ENCODE measurements at places on chromosomes 13 and 19.

GRCh38 chr19:6011206-6011605, 33.3 kb upstream of the RANBP3 start:
- no peak for DNase-seq

DNA sequence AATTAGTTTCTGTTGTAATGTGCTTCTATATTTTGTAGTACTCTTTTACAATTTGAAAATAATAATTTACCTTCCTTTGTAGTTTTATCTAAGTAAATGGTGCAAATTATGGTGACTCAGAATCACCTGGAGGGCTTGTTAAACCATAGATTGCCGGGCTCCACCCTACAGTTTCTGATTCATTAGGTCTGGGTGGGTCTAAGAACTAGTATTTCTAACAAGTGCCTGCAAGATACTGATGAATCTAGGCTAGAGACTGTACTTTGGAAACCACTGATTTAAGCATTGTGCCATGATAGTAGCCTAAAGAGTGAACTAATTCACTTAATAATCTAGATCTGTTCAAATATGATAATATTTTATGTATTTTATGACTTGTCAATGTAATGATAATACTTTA, 437.4 kb upstream of the SPRY2 start:
- no peak for DNase-seq

- no peak for DNase-seq
Observed at GRCh38 chr19:53007200-53007599, 6.5 kb upstream of the ERVV-1 start.

DNA sequence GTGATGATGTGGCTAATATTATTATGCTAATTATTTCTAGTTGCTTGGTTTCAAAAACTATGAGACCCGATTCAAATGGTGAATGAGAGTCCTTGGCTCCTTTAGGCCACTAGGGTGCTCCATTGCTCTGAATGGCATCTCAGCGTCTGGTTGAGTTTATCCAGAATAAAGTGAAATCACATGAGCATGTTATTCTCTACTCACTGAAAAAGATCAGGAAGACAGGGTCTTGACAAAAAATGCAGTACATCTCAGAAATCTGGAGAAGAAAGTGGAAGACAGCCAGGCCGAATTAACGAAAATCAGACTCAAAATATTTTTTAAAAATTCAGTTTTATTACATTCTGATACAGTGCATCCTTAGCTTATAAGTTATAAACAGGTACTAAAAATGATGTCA, 516.2 kb downstream of the MYO16 start:
- no peak for DNase-seq

GRCh38 chr13:42492372-42492920, 81.5 kb upstream of the TNFSF11 start:
- no peak for DNase-seq

- no peak for DNase-seq
Observed at GRCh38 chr19:2487842-2488241, 11.9 kb downstream of the GADD45B start.

DNA sequence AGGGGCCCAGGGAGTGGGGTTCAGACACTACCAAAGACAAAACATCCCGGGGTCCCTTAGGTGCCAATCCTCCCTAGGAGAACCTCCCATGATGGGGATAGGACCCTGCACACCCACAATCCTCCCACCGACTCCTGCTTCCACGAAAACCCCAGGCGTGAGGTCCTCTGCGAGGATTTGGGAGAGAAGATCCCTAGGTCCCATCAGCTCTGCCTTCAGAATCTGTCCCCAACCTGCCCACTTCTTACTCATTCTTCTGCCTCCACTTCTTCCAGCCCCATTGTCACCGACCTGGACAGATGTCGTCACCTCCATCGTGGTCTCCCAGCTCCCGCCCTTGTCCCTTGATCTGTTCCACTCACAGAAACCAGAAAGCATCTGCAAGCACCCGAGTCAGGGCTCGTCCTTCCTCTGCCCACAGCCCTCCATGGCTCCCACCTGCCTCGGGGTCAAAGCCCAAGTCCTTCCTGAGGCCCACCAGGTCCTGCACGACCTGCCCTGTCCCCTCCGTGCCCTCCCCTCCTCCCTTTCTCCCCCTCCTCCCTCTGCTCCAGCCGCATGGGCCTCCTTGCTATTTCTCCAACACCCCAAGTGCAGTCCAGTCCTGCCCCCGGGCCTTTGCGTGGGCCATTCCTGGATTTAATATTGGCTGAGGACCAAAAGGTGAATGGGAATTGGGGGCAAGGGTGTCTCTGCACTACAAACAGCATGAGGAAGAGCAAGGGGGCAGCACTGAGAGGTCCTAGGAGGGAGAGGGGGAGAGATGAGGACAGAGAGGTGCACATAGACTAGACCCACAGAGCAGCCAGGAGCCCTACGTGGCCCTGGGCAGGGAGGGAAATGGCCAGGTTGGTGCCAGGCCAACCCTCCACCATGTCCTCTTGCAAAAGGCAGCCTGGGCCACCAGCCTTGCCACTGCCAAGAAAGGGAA, 51.3 kb downstream of the PTPRS start:
- DNase-seq = no peak
